GM03348 (cell line): ENCODE measurements at places on chromosomes 16 and 17.

DNA sequence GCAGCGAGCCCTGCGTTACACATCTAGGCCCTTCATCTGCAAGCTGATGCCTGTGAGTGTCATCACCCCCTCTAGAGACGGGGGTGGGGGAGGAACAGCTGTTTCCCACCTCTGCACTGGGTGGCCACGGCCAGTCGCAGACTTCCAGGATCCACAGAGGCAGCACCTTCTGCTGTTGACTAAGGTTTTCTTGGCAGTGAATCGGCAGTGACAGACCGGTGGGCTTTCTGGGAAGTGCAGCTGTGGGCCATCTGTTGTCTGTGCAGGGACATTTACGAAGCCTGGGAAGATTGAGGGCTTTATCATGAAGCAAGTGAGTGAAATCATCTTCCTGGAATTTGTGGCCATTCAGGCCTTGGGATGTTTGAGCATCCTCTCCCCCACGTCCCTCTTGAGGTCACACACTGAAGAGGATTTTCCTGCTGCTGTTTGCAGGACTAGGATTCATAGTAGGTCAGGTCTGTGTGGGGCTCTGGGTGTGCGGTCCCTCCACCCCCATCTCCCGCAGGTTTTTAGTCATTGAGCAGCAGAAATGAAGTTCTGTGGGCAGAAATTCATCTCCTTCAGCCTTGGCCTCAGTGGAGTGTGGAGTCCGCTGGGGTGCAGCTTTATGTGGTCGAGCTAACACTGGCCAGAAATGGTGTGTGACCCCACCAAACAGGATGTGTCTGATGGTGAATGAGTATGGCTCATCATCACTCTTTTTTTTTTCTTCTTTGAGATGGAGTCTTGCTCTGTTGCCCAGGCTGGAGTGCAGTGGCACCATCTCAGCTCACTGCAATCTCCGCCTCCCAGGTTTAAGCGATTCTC, 12.0 kb downstream of the PGS1 start:
- peak; percentile 90 for DNase-seq

DNA sequence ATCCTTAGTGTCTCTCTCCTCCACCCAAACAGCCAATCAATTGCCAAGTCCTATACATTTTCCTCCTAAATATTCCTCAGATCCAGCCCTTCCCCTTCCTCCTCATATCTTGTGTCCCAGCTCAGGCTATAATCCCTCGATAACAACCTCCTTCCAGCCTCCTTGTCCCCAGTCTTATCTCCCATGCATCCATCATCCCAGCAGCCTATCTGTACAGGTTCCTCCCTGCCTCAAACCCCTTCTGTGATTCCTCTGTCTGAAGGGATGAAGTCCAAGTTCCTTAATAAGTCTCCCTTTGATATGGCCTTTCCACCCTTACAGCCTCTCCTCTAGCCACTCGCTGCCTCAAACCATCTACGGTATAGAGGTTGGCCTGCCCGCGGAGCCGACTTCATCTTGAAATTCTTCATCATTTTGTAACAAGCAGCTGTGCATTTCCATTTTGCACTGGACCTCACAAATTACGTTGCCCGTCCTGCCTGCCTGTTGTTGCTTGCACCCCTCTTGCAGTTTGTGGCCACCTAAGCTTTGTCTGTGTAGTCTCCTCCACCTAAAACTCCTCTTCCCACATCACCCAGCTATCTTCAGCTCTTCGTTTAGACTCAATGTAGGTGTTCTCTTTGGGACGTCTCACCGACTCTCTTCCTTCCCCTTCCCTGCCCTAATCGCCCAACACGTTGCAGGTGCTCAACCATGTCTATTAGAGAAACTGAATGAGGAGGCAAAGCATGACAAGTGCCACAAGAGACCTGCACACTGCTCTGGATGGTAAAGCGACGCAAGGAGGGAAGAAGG, 786 bp upstream of the CDK5RAP3 start:
- no peak for DNase-seq

DNA sequence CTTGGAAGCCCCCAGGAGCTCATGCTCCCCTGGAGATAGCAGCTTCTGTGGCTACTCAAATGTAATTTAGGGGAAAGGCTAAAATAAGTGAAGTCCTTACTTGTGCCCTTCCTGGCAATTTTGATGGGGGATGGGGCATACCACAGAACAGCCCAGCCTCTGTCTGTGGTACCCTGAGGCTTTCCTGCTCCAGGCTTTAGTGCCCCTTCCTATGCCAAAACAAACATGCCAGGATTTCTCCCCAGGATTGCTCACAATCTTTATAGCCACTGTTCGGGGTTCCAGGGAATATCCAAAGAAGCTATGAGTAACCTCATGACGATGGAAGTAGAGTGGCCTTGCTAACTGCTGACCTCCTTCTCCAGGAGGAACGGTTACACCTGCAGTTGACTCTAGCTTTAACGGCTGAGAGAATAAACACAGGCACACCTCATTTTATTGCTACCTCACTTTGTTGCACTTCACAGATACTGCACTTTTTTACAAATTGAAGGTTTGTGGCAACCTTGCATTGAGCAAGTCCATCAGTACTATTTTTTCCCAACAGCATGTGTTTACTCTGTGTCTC, 24.9 kb downstream of the CCL4 start:
- DNase-seq = no peak

DNA sequence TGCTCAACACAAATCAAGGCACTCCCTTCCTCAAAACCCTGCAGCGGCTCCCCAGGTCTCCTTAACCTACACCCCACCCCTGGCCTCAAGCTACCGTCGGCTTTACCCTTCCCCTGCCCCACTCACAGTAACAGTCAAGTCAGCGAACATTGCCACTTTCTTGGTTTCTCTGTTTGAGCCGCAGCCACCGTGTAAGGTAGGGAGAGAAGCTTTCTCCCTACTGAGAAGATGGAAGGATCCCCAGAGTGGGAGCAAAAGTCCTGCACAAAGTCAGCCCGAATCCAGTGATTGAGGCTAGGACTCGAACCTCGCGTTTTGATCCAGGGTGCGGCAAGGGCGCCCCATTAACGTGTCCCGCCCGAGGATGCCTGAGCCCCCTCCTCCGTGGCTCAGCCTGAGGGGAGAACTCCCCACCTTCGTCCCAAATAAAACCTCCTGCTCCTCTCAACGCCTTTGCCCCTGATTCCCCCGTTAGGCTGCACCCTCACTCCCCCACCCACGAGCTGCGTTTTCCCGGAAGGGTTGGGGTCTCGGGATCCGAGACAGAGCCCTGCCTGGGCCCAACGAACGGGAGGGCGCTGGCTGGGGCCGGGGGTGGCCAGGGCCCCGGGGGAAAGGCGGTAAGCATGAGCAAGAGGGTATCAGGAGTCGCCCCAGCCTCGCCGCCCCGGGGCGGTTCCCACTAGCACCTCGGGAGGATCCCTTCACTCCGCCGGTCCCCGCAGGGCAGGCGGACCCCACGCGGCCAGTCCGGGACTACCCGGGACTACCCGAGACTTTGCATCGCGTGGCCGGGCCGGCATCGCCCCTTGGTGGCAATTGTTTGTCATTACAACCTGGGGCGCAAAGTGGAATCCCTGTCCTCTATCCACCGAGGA, 9.9 kb upstream of the NAGS start:
- peak; percentile 91 for DNase-seq

DNA sequence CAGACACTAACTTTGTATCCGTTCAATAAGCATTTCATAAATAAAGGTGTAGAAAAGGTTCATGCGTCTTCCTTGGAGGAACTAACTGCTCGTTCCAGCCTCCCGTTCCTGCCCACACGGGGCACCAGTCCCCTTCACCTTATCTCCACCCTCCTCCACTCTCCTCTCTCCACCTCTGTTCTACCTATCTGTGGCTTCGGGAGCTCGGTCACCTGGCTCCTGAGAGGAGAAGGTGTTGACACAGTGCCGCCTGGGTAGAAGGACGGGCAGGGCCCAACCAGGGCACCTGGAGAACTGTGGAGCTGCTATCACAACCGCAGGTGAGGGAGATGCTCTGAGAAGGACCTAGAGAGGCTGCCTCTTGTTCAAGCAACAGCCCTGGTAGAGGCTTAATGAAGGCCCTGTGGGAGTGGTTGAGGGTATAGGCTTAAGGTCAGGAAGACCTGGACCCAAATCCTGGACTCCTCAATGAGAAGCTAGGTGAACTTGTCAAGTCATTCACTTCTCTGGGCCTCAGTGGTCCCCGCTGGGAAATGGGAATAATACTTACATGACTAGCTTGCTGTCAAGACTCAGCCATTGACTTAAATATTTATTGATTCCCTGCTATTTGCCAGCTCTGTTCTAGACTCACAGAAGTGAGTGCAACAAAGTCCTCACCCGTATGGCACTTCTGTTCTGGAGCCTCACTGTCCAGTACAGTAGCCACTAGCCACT, 9.6 kb upstream of the MINK1 start:
- DNase-seq = no peak

- DNase-seq = peak; percentile 64
Measured at GRCh38 chr17:61833536-61834193, 29.7 kb downstream of the BRIP1 start.

DNA sequence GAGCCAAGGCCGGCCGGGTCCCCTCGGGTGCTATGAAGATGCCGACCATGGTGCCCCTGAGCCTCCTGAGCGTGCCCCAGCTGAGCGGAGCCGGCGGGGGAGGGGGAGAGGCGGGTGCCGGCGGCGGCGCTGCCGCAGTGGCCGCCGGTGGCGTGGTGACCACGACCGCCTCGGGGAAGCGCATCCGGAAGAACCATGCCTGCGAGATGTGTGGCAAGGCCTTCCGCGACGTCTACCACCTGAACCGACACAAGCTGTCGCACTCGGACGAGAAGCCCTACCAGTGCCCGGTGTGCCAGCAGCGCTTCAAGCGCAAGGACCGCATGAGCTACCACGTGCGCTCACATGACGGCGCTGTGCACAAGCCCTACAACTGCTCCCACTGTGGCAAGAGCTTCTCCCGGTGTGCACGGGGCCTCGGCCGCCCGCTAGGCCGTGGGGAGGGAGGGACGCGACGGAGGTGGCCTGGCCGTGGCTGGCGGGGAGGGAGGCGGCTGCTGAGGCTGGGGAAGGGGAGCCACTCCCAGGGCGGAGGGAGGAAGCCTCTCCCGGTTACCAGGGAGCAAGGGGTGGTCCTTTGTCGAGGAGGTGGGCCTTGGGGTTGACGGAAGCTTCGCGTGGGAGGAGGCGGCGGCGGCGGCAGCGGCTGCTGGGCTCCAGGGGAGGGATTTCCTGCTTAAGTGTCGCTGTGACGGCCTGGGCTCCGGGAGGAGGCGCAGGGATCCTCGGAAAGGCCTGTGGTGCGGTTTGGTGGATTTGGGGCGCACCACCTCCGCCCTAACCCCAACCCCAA, 1.3 kb downstream of the MAZ start:
- DNase-seq = peak; percentile 85

DNA sequence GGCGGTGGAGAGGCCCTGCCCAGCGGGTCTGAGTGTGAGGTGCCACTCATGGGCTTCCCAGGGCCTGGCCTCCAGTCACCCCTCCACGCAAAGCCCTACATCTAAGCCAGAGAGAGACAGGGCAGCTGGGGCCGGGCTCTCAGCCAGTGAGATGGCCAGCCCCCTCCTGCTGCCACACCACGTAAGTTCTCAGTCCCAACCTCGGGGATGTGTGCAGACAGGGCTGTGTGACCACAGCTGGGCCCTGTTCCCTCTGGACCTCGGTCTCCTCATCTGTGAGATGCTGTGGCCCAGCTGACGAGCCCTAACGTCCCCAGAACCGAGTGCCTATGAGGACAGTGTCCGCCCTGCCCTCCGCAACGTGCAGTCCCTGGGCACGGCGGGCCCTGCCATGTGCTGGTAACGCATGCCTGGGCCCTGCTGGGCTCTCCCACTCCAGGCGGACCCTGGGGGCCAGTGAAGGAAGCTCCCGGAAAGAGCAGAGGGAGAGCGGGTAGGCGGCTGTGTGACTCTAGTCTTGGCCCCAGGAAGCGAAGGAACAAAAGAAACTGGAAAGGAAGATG, 11.2 kb downstream of the VASN start:
- DNase-seq = no peak

- peak; percentile 71 for DNase-seq
Measured at GRCh38 chr16:81625544-81626153, 153.4 kb upstream of the PLCG2 start.

DNA sequence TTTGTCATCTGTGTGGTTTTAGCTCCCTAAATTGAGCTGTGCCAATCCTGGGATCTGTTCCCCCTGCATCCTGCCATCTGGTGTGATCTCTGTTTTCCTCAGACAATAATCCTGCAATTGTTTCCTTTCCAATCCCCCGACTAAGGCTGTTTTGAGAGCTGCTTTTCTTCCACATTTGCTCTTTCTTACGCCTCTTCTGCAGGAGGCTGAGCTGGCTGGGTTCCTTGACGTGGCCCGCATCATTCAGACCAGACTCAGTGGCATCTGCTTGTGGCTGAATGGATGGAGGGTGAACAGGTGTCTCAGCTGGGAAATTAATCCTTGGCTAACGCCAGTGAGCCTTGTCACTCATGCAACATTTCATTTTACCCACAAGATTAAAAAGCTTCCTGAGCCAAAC, 9.8 kb upstream of the MED9 start:
- no peak for DNase-seq

- no peak for DNase-seq
Measured at GRCh38 chr17:38353086-38353604, 1.5 kb downstream of the SOCS7 start.

DNA sequence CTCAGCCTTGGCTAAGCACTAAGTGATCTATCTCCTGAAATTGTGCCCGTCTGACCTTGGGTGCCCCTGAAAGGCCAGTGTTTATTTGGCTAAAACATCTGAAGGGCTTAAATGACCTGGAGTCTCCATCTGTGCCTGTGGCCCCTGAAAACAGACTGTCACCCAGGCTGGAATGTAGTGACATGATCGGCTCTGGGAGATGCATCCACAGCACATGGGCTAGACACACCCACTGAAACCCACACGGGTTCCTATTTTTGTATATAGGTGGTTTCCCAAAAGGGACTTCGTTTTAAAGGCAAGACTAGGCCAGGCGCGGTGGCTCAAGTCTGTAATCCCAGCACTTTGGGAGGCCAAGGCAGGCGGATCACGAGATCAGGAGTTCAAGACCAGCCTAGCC, 13.5 kb downstream of the CEP295NL start:
- no peak for DNase-seq

- peak; percentile 69 for DNase-seq
Measured at GRCh38 chr17:10149573-10150399, 48.6 kb downstream of the GAS7 start.

DNA sequence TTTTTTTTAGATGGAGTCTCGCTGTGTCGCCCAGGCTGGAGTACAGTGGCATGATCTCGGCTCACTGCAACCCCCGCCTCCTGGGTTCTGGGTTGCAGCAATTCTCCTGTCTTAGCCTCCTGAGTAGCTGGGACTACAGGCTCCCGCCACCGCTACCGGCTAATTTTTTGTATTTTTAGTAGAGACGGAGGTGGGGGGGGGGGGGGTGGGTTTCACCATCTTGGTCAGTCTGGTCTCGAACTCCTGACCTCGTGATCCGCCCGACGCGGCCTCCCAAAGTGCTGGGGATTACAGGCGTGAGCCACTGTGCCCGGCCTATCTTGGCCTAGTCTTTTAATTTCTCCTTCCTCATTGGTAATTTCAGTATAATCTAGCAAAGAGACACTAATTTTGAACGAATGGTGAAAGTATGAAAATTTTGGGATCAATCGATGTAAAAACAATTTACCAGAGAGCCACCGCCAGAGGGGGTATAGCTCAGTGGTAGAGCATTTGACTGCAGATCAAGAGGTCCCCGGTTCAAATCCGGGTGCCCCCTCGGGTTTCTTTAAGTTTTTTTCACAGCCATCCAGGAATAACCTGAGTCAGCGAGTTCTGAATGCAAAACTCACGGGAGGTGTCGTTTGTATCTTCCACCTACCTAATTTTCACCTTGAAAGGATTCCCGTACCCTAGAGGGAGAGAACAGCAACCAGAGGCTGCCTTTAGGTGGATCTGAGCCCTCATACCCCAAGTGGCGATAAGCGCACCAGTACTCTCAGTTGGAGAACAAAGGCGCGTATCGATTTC, 2.5 kb upstream of the LASP1 start:
- DNase-seq = peak; percentile 53

GRCh38 chr17:9707948-9708347, 62.6 kb downstream of the USP43 start:
- no peak for DNase-seq
